ENCODE measurements at places on chromosomes 6 and 20.
A peak's percentile ranks its signal among the peaks of the same experiment; 100 is the strongest.

- no peak for DNase-seq
Measured at GRCh38 chr20:33889312-33889711, 78.2 kb downstream of the CHMP4B start.

GRCh38 chr6:135941275-135942025, 89.9 kb downstream of the PDE7B start:
- DNase-seq = peak; percentile 69

DNA sequence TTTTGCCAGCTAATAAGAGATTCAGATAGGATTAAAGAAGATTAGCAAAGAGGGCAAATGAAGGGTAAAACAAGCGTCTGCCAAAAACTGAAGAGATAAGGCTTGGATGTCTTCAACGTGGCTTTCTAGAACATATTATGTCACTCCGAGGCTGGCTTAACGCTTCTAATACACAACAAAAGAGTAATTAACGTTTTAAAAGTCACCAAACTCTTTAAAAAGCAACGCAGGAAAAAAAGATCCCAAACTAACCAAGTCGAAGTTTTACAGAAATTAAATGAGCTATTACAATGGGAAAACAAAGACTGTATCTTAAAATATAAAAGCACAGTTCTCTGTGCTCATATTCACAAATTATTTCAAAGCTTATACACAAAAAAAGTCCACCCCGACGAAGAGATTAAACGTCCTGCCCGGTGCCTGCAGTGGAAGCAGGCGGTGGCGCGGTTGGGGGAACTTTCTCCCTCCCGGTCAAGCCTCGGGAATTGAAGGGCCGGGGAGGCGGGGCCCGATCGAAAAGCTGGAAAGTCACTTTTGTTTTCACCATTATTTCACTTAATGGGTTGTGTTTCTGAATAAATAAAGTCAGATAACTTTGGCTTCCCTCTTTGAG, 1.2 kb downstream of the MAK start:
- no peak for DNase-seq

- no peak for DNase-seq
Measured at GRCh38 chr6:166645896-166646295, 18.8 kb upstream of the RPS6KA2 start.

DNA sequence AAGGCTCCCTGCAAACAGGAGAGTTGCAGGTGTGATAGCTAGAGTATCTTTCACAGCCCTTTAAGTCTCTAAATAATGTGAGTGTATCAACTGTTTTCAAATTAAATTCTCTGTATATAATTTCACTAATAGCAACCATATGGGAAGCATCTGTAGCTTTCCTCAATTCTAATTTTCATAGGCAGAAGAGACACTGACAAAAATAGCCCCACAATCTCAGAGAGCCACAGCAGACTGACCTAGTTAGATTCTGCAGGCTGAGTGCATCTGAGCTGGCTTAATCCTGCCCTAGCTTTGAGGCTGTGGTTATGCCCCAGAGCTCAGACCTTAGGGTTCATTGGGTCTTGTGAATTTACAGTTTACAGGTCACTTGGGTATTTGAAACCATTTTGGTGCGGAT, 63.9 kb downstream of the MAP7 start:
- DNase-seq = no peak

- DNase-seq = no peak
Measured at GRCh38 chr20:37687478-37687805, 6.4 kb upstream of the CTNNBL1 start.

GRCh38 chr6:63802606-63803206, 167.1 kb downstream of the PHF3 start:
- peak; percentile 26 for DNase-seq

DNA sequence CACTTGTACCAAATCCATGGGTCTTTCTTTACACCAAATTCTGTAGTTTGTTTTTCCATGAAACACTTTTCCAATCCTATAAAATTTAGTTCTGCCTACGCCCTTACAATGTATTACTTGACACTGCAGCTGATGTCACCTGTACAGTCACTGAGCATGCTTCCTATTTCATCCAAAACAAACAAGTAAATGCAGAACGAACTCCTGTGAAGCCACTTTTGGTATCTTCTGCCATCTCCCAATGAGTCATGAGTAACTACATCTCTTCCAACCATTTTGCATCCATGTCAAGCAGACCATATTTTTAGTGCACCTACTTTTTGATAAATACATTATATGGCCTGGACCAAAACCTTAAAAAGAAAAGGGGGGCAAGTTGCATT, 42.4 kb downstream of the HDDC2 start:
- no peak for DNase-seq
